ENCODE measurements at places on chromosomes 7 and 10. TPM values are rescaled to one million over a fixed set of nuclear protein-coding genes. Genes with fewer than 3 reads are reported as not detected.

- no peak for DNase-seq
Observed at GRCh38 chr7:99794585-99795502, 10.9 kb upstream of the CYP3A4 start.

DNA sequence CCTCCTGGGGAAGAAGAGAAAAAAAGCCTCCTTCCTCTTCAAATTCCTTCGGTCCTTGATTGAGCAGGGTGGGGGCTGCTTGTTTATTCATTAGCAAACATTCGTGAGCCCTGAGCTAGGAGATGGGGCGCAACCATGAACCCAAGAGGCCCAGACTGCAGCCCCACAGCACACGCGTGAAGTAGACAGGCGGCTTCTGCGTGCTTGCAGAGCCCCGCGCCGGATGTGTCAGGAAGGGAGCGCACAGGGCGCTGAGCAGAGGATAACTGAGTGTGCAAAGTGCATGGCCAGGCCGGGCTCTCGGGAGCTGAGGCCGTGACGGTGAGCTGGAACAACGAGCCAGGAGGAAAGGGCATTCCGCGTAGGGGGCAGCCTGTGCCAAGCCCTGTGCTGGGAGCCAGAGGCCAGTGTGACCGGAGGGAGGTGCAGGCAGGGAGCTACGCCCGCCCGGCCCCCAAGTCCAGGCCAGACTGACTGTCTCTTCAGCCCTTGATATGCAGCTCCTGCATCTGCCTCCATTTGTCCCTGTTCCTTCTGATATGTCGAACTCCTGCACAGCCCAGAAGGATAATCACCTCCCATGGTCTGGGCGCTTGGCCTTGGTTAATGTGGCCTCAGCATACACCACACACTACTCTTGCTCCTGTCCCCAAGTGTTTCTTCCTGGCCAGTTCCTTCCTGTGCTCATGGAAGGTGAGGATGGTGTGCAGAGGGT lies 4.6 kb downstream of the FOXL3 start:
- no peak for DNase-seq

DNA sequence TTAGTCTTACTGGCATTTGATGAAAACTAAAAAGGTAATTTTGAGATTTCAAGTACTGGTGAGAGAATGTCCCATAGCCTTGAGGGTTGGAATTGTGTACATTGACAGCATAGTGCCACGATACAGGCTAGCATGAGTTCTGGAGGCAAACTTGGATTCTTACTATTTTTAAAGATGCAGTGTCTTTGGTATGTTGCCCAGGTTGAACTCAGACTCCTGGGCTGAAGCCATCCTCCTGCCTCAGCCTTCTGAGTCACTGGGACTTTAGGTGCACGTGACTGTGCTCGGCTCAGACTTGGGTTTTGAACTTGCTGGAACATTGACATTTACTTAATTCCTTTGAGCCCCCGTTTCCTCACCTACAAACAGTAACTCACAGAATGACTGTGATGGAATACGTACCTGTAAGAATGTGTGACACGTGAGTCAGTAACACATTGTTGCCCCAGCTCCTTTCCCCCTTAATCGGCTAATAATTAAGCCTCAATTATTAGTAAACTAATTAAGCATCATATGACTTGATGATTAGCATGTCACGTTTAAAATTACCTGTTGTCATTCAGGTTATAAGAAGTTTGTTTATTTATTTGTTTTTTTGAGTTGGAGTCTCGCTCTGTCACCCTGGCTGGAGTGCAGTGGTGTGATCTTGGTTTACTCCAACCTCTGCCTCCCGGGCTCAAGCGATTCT lies 10.6 kb downstream of the DNAJB6 start:
- DNase-seq, result no peak

Gene NYAP1
- polyA plus RNA-seq, result 2.6 TPM

- no peak for DNase-seq
Observed at GRCh38 chr7:79009647-79010046, 443.8 kb downstream of the MAGI2 start.
